Neural crest cell (in vitro differentiated cells): ENCODE measurements at places on chromosomes 3 and 15. TPM values are rescaled to one million over a fixed set of nuclear protein-coding genes. Genes with fewer than 3 reads are reported as not detected.
A peak's percentile ranks its signal among the peaks of the same experiment; 100 is the strongest.

Gene APEH
- 150 and 162 TPM in 2 replicates for total RNA-seq

- H3K4me1 ChIP-seq, result no peaks in the 10 kb centered on the region
- no peaks in the 10 kb centered on the region for H3K36me3 ChIP-seq
- DNase-seq, result no peak
These were observed 19.8 kb upstream of the TNFSF10 start for GRCh38 chr3:172542999-172543398.

GRCh38 chr3:89586676-89587075 is 479.3 kb downstream of the EPHA3 start:
- H3K27me3 ChIP-seq, result no peaks in the 10 kb centered on the region
- H3K36me3 ChIP-seq, result no peaks in the 10 kb centered on the region
- DNase-seq, result no peak

Gene GPR176
- total RNA-seq, result 3.7 and 4.2 TPM in 2 replicates

DNA sequence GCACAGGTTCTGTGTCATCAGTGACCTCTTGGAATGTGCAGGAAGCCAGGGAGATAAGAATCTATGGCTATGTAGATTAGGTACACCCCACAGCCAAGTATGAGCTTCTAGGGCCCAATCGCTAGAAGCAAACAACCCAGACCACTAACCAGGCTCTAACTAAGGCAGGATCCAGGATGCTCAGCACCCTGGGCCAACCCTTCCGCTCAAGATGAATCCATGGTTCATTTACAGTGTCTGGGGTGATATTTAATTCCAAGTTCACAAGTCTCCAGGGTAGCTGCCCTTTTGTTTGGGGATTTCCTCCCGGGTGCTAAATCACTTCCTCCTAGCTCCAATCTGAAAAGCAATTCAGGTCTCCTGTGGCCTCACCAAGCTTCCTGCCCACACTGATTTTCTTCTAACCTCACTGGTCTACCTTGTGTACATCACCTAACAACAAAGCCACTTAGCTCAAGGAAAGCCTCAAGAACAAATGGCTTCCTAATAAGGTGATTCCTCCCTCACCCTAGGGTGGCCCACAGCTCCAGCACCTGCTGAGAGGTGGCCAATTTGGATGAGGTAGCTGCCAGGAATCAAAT is 2.4 kb downstream of the EHD4 start:
- H3K4me3 ChIP-seq, result peak overlapping the region; percentile 31
- no peaks in the 10 kb centered on the region for H3K36me3 ChIP-seq
- DNase-seq, result no peak
- H3K4me1 ChIP-seq, result peaks cover 33% of the 10 kb centered on the region

- H3K27me3 ChIP-seq, result no peaks in the 10 kb centered on the region
- no peaks in the 10 kb centered on the region for H3K4me1 ChIP-seq
- DNase-seq, result no peak
- no peak overlapping the region for H3K4me3 ChIP-seq
These were observed 22.2 kb upstream of the FBN1 start for GRCh38 chr15:48667701-48668100.
